Trophoblast cell (in vitro differentiated cells and primary cell): ENCODE measurements at places on chromosomes 3 and 15.

GRCh38 chr3:52838561-52839267, 3.9 kb upstream of the MUSTN1 start:
- no peak overlapping the region for H3K27ac ChIP-seq
- H3K4me1 ChIP-seq, result no peaks in the 10 kb centered on the region
- no peak for DNase-seq
- no peak overlapping the region for H3K4me3 ChIP-seq
- H3K27me3 ChIP-seq, result no peaks in the 10 kb centered on the region

- H3K27me3 ChIP-seq, result no peaks in the 10 kb centered on the region
- H3K4me1 ChIP-seq, result no peaks in the 10 kb centered on the region
- no peak overlapping the region for H3K27ac ChIP-seq
Observed at GRCh38 chr3:122067588-122068240, 12.6 kb downstream of the CD86 start.

DNA sequence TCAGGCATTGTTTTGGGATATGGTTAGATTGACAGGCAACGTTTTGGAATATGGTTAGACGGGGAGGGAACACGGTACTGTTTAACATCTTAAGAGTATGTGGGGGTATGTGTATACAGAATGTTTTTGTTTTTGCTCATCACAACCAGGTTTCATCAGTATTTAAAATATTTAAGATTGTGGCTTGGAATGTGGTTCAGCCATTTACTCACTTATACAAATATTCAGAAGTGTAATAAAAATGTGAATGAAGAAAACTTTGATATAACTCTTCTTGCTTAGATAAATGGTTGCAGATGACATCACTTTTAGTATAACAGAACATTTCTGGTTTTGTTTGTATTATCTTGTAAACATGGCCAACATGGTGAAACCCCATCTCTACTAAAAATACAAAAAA, 3.9 kb upstream of the PAK2 start:
- H3K27me3 ChIP-seq, result no peaks in the 10 kb centered on the region
- no peaks in the 10 kb centered on the region for H3K36me3 ChIP-seq
- no peak overlapping the region for H3K27ac ChIP-seq
- H3K4me1 ChIP-seq, result no peaks in the 10 kb centered on the region
- H3K4me3 ChIP-seq, result no peak overlapping the region

- no peaks in the 10 kb centered on the region for H3K4me1 ChIP-seq
- no peaks in the 10 kb centered on the region for H3K27me3 ChIP-seq
- no peak for DNase-seq
- peaks cover 1% of the 10 kb centered on the region for H3K36me3 ChIP-seq
- no peak overlapping the region for H3K4me3 ChIP-seq
- H3K27ac ChIP-seq, result no peak overlapping the region
Observed at GRCh38 chr3:21274079-21274571, 476.9 kb downstream of the ZNF385D start.

- H3K4me3 ChIP-seq, result peak overlapping the region; percentile 15
- H3K27ac ChIP-seq, result no peak overlapping the region
- peaks cover 11% of the 10 kb centered on the region for H3K27me3 ChIP-seq
- peaks cover 14% of the 10 kb centered on the region for H3K4me1 ChIP-seq
Observed at GRCh38 chr3:128076483-128077201, 24.4 kb downstream of the SEC61A1 start.

DNA sequence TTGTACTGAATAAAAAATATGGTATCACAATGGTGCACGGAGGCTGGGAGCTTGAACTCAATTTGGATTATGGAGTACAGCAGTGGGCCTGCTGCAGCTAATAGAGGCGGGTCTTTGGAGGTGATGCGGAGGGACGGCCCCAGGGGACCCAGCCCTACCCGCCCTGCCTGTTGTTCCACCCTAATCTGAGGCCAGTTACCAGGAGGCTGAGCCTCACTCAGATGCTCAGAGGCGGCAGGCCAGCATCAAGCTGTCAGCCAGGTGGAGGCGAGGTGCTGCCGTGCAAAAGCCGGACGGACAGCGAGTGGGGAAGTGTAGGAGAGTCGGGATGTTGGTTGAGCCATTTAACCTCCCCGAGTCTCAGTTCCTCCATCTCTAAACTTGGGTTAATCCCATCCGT, 218.5 kb upstream of the RGMA start:
- H3K36me3 ChIP-seq, result no peaks in the 10 kb centered on the region
- no peak overlapping the region for H3K4me3 ChIP-seq
- no peak overlapping the region for H3K27ac ChIP-seq
- H3K4me1 ChIP-seq, result no peaks in the 10 kb centered on the region

DNA sequence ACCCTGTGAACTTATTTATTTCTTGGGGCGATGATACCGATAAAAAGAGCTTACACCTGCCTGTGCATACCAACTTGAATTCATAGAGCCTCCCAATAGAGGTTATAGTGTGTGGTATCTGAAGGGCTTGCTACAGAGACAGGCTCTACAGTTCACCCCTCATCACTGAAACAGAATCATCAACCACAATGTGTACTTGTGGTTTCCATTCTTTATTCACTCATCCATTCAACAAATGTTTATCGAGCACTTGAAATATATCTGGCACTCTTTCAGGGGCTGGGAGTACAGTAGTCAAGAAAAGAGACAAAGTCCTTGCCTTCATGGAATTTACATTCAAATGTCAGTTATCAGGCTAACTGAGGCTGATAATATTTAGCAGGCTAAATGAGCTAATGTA, 134.4 kb upstream of the SKOR1 start:
- H3K27me3 ChIP-seq, result no peaks in the 10 kb centered on the region
- DNase-seq, result no peak
- H3K27ac ChIP-seq, result no peak overlapping the region
- peaks cover 4% of the 10 kb centered on the region for H3K4me1 ChIP-seq
- no peaks in the 10 kb centered on the region for H3K36me3 ChIP-seq

GRCh38 chr3:178900029-178900646, 171.5 kb downstream of the ZMAT3 start:
- no peak overlapping the region for H3K27ac ChIP-seq
- H3K27me3 ChIP-seq, result no peaks in the 10 kb centered on the region
- H3K36me3 ChIP-seq, result no peaks in the 10 kb centered on the region
- no peaks in the 10 kb centered on the region for H3K4me1 ChIP-seq
- H3K4me3 ChIP-seq, result no peak overlapping the region
- DNase-seq, result no peak

- H3K27ac ChIP-seq, result no peak overlapping the region
- no peaks in the 10 kb centered on the region for H3K4me1 ChIP-seq
- peak; percentile 44 for DNase-seq
- no peak overlapping the region for H3K4me3 ChIP-seq
- no peaks in the 10 kb centered on the region for H3K27me3 ChIP-seq
Observed at GRCh38 chr3:155963570-155963969, 93.1 kb downstream of the GMPS start.

DNA sequence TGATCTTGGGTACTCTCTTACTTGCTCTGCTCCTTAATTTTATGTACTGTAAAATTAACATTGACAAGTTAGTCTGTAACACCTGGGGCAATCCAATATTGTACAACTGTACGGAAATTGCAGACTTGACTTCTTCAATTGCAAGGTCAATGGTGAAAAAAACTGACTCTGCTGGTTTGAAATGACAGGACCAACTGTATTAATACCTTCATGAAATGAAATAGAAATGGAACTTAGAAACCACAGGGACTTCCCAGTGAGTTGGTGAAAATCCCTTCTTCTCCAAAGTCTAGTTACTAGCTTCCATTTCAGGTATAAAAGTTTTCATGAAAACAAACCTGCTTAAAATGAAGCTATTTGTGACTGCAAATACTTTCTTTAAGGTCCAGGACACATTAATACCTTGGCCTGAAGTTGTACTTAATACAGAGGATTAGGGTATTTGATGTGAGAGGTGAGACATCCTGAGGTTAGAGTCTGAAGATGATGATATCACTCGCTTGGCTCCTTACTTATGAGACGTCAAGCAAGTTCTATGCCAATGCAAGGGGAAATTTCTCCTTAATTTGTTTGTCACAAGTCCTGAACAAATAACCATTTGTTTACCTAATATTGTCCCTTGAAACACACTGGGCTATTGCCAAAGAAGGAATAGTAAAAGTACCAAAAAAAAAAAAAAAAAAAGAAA, 226.2 kb upstream of the TP63 start:
- no peak for DNase-seq
- no peaks in the 10 kb centered on the region for H3K27me3 ChIP-seq

- H3K27me3 ChIP-seq, result no peaks in the 10 kb centered on the region
- peaks cover 24% of the 10 kb centered on the region for H3K4me1 ChIP-seq
- H3K36me3 ChIP-seq, result no peaks in the 10 kb centered on the region
- no peak overlapping the region for H3K27ac ChIP-seq
Observed at GRCh38 chr15:69859866-69860265, 237.9 kb downstream of the TLE3 start.

DNA sequence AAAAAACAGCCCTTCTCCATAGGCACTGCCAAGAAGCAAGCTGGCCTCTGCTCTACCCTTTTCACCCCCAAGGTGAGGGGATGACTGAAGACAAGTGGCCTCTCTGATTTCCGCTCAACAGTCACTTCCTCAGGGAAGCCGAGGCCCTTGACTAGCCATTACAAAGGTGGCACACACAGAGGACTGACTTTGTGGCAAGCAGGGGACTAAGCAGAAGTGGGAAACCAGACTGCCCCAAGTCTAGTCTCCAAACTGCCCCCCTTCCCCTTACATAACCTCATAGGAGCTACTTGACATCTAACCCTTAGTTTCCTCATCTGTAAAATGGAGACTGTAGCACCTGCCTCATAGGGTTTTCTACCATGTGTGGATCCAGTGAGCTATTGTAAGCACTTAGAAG, 118.9 kb downstream of the FOXP1 start:
- no peak overlapping the region for H3K27ac ChIP-seq
- DNase-seq, result no peak
- H3K36me3 ChIP-seq, result no peaks in the 10 kb centered on the region
- peaks cover 13% of the 10 kb centered on the region for H3K4me1 ChIP-seq
- no peaks in the 10 kb centered on the region for H3K27me3 ChIP-seq

DNA sequence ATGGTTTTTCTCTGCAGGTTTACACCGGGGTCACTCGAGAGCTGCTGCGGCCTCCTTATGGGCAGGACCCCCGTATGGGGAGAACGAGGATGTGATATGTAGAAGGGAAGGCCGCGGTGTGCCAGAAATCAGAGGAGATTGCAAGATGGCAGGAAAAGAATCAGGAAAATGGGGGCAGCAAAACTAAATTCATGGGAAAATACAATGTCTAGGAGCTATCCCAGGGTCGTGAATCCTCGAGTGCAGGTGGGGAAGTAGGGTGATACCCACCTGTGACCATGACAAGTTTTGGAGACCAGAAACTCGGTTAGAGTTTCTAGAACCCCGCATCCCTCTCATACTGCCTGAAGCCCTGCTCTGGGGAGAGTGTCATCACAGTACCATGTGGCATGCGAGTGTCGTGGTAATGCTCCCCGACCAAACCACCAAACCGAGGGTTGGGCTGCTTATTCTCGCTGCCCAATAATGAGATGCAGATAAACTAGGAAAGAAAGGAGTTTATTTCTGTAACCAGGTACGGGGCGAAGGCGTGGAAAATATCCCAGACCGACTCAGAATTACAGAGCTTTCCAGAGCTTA, 781 bp downstream of the TRNT1 start:
- peak overlapping the region; percentile 93 for H3K4me3 ChIP-seq
- no peaks in the 10 kb centered on the region for H3K27me3 ChIP-seq
- H3K4me1 ChIP-seq, result peaks cover 6% of the 10 kb centered on the region
- no peak for DNase-seq

DNA sequence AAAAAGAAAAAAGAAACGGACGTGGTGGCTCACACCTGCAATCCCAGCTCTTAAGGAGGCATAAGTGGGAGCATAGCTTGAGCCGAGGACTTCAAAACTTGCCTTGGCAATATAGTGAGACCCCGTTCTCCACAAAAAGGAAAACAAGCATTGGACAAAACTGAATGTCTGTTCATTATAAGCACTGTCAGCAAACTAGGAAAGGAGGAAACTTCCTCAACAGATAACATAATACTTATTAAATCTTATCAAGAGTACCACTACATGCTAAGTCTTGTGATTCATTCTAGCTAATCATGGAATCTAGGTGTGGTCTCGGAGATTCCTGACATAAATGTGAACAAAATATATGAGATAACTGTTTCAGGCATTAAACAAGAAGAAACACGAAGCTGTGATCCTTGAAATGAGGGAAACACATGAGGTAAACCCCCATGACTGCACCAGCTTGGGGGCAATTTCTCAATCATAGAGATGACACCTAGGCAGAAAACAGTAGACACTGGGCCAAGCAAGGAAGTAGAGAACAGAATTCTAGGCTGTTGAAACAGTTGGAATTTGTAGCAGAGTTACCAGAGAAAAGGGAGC, 33.3 kb downstream of the TRPM7 start:
- no peak overlapping the region for H3K4me3 ChIP-seq
- peaks cover 43% of the 10 kb centered on the region for H3K36me3 ChIP-seq
- DNase-seq, result peak; percentile 89
- H3K4me1 ChIP-seq, result no peaks in the 10 kb centered on the region
- no peaks in the 10 kb centered on the region for H3K27me3 ChIP-seq

DNA sequence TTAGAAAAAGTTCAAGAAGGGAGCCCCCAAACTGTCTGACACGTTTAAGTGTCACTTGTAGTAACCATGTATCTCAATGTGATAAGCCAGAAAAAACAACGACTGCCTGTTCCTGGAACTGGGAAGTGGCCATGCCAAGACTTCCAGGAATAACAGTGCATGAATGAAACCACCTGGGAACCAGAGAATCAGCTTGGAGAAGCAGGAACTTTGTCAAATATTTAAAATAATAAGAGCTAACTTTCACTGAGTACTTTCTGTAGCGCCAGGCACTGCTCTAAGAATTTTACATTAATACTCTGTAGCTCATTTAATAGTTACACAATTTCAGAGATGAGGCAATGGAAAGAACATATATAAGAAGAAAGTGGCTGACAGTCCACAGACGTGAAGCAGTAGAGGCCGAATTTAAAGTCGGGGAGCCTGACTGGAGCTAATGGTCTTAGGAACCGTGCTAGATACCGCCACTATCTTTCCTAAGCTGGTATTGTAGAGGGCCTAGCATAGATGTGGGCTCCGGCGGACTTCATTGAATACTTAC, 876 bp downstream of the PLSCR1 start:
- peak; percentile 23 for DNase-seq
- no peak overlapping the region for H3K27ac ChIP-seq
- H3K27me3 ChIP-seq, result no peaks in the 10 kb centered on the region

GRCh38 chr3:101870138-101870537, 20.8 kb downstream of the NFKBIZ start:
- no peaks in the 10 kb centered on the region for H3K27me3 ChIP-seq
- no peak overlapping the region for H3K4me3 ChIP-seq
- peak; percentile 34 for DNase-seq
- H3K27ac ChIP-seq, result no peak overlapping the region

DNA sequence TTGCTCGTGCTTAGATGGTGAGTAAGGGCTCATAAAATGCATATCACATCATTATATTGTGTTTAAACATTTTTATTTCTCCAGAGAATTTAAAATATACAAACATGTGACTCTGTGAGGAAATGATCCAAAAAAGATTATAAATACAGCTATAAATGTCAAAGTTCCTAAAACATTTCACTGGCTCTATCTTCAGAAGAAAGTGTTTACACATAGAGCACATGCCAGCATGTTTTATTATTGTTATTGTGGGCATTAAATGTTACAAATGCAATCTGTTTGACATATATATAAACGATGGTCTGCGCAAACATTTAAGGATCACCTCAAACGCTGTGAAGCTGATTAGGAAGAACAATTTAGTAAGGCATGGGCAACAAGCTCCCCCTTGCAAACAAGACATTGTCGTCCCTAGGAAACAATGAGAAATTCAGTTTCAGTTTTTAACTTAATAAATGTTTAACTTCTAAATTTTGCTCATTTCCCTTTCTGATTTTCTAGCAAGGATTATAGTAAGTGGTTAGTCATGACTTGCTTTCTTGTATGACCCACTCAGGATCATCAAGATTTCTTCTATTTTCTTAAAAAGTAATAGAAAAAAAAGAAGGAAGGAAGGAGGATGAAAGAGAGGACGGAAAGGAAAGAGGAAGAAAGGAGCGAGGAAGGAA, 207.5 kb downstream of the SATB1 start:
- no peak overlapping the region for H3K27ac ChIP-seq
- H3K27me3 ChIP-seq, result no peaks in the 10 kb centered on the region
- no peaks in the 10 kb centered on the region for H3K36me3 ChIP-seq
- no peak for DNase-seq
- H3K4me1 ChIP-seq, result no peaks in the 10 kb centered on the region
